ENCODE measurements at places on chromosomes 11 and 22.

DNA sequence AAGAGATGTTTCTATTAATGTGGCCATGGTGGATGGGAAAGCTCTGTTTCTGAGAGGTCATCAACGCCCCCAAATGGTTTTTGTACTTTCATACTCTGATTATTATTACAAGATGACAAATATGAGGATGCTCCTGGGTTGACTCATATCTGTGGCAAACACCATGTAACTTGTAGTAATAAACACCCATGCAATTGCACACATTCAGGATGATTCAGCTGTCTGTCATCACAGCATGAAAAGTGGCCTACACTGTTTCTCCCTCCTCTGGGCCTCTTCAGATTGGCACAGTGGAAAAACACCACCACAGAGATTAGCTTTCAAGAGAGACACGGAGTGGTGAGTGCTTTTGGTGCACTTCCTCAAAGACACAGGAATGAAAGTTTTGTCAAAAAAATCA, 85.4 kb downstream of the MTNR1B start:
- no peak for DNase-seq

- no peak for DNase-seq
These were observed 134.6 kb upstream of the TEAD1 start for GRCh38 chr11:12539572-12539971.

GRCh38 chr11:17343257-17343656, 8.3 kb upstream of the NCR3LG1 start:
- DNase-seq = no peak

- DNase-seq = no peak
These were observed 512 bp upstream of the GRIA4 start for GRCh38 chr11:105609341-105609781.

DNA sequence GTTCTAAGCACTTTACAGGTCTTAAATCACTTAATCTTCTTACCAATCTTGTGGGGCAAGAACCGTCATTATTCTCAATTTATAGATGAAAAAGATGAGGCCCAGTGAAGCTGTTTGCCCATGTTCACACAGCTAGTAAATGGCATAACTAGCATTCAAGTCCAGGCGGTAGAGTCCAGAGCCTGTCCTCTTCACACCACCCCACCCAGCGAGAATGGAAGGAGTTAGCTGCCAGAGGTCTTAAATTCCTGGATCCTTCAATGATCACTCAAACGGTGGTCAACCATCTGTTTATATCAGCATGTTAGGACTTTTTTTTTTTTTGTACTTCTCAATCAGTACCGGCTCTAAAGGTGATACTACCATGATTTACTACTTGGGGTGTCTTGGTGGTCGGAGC, 43.3 kb downstream of the PARVA start:
- no peak for DNase-seq

DNA sequence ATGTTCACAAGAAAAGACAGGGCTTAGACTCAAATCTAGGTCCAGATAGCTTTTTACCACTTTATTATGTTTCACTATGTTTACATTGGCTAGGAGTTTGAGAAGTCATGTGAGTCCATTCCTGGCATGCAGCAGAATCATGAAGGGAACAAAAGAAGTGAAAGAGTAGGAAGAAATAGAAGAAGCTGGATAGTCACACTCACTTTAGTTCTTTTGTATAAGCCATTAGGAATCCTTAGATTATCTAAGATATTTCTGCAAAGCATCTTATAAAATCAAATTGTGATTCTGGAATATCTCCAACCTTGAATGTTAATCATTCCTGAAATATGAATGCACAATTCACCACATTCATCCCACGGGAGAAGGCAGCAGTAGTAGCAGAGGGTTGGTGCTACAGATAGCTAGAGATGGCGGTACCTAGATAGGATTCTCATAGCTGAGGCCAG, 31.9 kb downstream of the MAML2 start:
- DNase-seq = no peak

DNA sequence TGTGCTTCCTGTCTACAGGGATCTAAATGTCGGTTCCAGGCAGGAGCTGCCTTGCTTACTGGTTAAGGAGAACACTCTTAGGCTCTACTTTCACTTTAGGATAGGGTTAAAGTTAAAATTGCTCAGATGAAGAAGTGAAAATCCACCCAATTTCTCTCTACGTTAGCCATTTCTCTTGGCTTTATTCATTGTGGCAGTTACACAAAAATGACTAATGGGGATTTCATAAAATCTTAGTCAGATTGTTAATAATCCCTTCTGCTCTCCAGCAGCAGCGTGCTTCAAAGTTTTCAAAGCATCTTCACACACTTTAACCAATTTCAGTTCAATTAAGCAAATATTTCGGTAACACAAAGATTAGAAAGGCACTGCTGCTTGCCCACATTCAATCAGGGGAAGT, 58.4 kb upstream of the RCN1 start:
- no peak for DNase-seq

GRCh38 chr11:86571273-86571948, 101.0 kb downstream of the ME3 start:
- DNase-seq = no peak

DNA sequence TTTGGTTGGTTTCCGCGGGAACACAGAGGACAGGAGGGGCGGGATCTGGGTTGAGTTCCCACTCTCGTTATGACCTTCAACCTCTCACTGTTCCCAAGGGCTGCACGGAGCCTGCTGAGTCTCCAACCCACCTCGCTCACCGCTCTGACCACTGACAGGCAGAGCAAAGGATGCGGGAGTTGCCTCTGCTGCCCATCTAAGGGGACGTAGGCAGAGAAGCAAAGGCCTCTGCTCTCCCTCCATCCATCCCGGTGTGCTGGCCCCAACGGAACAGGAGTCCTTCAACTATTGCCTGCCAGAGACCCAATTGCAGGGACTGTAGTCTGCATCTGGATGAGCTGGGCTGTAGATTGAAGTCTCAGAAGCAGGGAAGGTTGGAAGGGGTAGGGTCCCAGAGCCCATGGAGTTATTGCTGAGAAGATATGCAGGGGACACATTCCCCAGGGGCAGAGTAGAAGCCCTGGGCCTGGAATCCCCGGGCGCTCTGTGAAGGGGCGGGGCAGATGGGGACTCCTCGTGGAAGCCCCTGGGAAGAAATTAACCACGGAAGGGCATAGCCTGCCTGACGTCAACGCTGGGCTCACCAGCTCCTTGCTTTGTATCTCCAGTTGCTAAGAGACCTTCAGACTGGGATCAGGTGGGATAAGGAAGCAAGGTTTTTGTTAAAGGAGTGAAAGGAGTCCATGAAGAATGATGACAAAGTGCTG, 12.7 kb upstream of the FXYD2 start:
- DNase-seq = no peak

- DNase-seq = no peak
These were observed 118.1 kb downstream of the BBOX1 start for GRCh38 chr11:27158456-27159334.

GRCh38 chr11:129006161-129006560, 63.5 kb upstream of the TP53AIP1 start:
- DNase-seq = no peak

- no peak for DNase-seq
These were observed 3.7 kb downstream of the OMP start for GRCh38 chr11:77106321-77106720.

- DNase-seq = no peak
These were observed 18.3 kb upstream of the ZNRF3 start for GRCh38 chr22:28864878-28865596.

DNA sequence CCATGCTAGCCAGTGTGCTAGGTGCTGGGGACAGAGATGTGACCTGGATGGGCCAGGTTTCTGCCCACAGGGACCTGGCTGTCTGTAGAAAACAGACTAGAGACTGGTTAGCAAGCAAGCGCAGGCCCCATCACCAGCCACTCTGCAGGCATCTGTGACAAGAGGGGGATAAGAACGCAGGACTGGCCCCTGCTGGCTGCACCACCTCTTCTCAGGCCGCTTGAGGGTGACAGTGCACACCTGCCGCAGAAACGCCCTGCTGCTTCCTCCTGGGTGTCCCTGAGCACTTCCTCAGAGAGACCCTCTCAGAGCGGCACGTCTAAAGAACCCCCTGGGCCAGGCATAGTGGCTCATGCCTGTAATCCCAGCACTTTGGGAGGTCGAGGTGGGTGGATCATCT, 5.9 kb upstream of the PICK1 start:
- DNase-seq = no peak

- peak; percentile 60 for DNase-seq
These were observed 8.0 kb downstream of the JAML start for GRCh38 chr11:118216621-118217481.

- no peak for DNase-seq
These were observed 26.0 kb downstream of the LPXN start for GRCh38 chr11:58549644-58550043.

- DNase-seq = no peak
These were observed 20.1 kb downstream of the KCNJ1 start for GRCh38 chr11:128846985-128847384.

- no peak for DNase-seq
These were observed 5.9 kb downstream of the ASCL2 start for GRCh38 chr11:2264366-2265053.

DNA sequence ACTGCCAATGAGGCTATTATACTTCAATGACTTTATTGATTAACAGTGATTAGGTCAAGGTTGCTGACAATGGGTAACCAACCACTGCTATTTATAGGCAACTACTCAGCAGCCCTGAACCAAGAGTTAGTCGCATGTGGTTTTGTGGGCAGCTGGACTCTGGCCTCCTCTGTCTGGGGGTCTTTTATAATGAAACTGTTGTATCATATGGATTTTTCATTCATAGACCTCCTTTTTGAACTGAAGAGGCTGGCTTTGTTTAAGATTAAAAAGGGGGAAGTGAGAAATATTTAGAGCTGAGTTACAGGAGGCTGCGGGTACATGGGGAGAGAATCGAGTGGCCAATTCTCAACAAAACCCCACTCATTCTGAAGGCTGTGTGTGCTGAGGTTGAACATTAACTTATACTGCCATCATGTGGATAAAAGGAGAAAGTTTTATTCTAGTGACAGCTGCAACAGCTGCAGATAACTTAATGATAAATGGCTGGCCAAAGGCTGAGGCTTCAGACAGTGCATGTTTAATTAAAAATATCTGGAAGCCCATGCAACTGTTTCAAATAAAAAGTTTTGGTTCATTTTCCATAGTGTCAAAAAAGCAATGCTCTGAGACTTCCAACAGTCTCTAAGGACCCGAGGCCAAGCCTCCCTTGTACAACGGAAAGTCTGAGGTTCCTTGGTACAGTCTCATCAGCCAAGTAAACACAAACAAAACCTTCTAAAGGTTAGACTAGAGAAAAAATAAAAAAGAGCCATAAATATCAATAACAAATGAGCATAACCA, 682.6 kb downstream of the KCNA4 start:
- no peak for DNase-seq

DNA sequence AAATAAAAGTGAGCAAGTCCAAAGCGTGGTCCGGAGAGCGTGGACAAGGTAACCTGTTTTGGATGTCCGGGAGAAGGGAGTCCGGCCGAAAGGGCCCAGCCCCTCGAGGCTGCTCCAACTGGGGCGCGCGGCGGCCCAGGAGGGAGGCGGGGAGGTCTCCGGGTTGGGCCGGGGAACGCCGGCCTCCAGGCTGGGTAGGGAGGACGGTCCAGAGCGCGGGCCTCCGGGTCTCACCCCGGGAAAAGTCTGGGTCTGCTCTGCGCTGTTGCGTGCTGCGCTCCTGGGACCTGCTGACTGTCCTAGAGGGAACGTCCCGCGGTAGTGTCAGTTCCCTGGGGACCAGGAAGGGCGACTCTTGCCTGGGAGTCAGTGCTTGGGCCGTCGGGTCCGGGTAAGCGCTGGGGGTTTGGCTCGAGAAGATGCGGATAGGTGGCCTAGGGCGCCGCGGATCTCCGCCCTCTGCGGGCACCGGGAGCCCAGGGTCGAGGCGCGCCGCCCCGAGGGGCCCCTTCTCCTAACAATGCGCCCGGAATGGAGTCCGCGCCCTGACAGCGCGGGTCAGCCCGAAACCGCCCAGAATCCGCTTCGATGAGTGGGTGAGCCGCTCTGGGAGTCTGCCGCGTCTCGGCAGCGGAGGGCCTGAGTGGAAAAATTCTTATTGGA, 988 bp upstream of the FLI1 start:
- no peak for DNase-seq

GRCh38 chr11:29937526-29937925, 79.3 kb downstream of the KCNA4 start:
- DNase-seq = no peak

GRCh38 chr22:46256358-46256958, 6.4 kb upstream of the CDPF1 start:
- DNase-seq = no peak

DNA sequence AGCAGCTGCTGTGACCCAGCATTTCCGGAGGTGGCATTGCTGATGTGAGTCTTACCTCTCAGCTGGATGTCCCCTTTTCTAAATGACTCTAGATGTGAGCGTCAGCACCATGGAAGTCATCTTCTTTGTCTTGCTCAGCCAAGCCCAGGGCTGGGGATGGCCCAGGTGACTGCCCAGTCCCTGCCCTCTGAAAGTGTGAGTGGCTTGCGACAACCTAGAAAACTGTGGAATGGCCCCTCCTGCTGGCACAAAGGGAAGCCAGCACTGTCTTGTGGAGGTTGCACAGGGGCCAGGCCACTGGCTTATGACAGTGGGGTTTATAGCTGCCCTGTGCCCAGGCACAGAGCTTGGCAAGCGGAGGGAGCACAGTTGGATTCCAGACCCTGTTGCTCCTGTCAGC, 6.2 kb downstream of the TUB start:
- no peak for DNase-seq

GRCh38 chr11:17026487-17027082, 12.4 kb upstream of the PLEKHA7 start:
- DNase-seq = no peak

- no peak for DNase-seq
These were observed 99.1 kb upstream of the AMOTL1 start for GRCh38 chr11:94669023-94669422.
